ENCODE measurements at places on chromosomes 1 and 21.

GRCh38 chr1:205255941-205256780 lies 28.4 kb downstream of the TMCC2 start:
- DNase-seq = peak; percentile 85

DNA sequence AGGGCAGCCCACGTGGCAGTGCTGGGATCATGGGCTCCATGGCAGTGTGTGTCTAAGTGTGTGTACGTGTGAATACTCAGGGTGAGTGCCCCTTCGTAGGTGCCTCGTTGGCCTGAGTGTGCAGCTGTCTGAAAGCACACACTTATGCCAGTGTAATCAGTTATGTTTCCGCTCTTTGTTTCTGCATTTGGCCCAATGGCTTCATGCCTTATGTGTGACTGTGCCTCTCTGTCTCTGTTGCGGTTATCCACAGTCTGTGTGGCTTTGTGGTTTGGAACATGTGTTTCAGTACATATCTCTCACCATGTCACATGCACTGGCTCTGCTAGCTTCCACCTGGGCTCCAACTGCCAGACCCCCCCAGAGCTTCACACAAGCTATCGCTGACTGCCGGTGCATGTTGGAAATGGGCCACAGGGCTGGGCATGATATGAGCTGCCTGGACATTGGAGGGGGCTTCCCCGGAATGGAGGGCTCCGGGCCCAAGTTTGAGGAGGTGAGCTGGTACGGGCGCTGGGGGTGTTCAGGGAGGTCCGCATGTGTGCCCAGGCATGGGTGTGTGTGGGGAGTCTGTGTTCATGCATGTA lies 70.3 kb upstream of the TINAGL1 start:
- DNase-seq = no peak

DNA sequence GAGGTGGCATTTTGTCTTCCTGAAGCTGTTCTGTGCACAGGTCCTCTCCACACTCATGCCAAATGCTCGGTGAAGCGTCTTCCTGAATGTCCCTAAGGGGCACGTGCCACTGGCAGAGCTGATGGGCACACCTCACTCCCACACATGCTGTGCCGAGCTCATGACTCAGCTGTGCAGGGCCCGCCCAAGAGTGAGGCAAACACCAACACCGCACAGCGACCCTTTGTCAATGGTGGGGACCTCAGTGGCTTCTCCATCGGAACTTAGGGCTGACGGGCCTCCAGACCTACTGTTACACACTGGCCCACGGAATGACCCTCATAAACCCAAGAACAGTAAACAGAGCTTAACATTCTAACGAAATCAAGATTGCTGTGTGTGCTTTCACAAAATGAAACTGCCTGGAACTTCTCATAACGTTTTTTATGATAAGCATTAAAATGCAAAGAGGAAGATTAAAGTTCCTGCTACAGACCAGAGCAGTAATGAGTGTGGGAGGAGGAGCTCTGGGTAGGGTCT lies 89.3 kb downstream of the SIM2 start:
- no peak for DNase-seq

DNA sequence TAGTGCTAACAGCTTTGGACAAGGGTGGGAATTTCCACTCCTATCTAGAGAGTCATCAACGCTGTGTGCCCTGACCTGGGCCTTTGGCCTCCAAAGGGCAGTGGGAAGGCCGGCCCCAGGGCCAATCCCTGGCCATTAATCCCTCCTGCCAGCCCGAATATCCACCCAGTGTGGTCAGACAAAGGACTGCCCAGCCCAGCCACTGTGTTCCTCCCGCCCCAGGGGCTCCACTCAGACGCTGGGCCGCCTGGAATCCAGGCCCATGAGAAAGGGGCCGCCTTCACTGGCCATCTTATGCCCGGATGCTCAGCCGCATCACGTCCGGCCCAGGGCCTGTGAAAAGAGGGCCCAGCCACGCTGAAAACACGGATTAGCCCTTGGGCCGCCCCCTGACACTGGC lies 3.6 kb upstream of the FOXE3 start:
- no peak for DNase-seq

DNA sequence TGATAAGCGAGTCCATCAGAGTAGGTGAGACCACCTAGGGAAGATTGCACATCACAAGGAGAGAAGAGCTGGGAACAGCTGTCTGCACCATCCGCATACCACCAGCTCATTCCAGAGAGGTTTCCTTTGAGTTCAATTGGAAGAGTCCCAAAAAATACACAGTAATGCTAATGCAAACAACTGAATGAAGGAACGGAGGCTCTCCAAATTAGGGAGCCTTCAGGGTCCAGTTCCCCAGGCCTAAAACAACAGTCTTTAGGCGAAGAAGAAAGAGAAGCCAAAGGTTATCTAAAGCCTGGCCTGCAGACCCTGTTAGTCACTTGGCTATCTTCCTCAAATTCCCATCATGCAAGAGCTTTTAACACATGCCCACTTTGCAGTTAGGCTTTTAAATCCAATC lies 246.4 kb downstream of the PBX1 start:
- DNase-seq = no peak

DNA sequence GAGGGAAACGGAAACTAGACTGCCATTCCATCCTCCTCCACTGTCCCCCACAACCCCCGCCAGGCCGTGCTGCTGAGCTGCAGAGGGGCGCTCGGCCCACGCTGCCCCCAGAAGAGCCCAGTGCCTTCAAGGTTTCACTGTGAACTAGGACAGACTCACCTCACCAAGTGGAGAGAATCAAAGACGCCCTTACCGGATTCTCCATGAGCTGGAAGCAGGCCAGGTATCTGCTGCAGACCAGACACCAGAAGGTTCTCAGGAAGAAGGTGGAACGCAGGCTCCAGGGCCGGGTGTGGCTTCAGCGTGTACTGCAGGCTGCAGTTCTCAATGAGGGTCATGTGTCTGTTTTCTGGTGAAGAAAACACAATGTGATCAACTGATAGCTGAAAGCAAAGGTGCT lies 30.6 kb downstream of the NPHP4 start:
- no peak for DNase-seq

DNA sequence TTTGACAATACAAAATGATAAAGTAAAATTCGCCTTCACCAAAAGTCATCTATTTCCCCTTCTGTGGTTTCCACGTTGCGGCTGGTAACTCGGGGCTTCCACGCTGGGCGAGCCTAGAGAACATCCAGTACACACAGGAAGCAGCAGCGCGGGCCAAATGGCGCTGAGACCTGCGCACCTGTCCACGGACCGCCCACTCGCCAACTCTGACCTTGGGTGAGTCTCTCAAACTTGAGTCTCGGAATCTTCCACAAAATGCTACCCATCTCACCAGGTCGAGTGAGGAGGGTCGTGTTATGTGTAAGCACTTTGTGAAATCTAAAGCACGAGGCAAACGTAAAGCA lies 820 bp upstream of the TTF2 start:
- DNase-seq = peak; percentile 62

DNA sequence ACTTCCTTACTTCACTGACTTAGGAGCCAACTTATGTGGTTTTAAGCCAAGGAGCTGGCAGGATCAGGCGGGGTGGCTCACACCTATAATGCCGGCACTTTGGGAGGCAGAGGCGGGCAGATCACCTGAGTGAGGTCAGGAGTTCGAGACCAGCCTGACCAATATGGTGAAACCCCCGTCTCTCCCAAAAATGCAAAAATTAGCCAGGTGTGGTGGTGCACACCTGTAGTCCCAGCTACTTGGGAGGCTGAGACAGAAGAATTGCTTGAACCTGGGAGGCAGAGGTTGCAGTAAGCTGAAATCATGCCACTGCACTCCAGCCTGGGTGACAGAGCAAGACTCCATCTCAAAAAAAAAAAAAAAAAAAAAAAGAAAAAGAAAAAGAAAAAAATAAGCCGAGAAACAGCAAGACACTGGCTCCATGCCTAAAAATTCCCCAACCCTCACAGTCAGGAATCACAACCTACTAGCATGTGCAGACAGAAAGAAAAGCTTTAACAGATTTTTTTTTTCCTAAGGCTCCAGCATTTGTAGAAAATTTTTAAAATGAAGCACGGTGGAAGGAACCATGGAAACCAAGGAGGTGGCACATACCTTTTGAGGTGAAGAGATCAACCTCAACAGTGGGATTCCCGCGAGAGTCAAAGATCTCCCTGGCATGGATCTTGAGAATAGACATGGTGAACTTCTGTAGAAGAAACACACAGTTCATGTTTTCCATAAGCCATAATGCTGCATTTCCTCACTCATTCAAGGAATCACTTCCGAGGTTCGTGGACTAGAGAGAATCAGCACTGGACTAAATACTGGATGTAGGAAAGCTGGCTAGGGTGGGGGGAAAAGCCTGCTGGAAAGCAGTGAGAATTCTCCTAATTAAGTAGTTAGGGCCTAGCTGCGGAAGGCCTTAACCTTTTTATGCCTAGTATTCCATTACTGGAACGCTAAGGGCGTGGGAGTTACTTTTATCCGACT lies 4.0 kb downstream of the ENO1 start:
- DNase-seq = no peak

GRCh38 chr1:223547316-223548114 lies 118.0 kb downstream of the CAPN8 start:
- DNase-seq = no peak

DNA sequence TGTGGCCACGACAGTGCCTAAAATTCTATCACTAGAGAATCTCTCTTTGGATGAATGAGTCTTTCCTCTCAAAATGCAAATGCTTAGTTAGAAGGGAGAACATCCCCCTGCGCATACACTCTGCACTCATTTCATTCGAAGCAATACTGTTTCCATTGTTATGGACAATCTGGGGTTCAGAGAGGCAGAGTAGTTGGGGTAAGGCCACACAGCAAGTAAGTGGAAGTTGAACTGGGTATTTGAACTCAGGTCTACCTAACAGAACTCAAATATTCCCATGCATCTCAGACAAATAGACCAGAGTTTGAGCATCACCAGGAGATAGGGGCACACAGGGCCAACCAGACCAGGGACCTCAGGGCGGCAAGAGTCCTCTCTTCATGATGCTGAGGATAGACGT lies 25.5 kb downstream of the RAP1GAP start:
- DNase-seq = no peak

GRCh38 chr1:24043345-24044032 lies 63.4 kb upstream of the SRSF10 start:
- no peak for DNase-seq

DNA sequence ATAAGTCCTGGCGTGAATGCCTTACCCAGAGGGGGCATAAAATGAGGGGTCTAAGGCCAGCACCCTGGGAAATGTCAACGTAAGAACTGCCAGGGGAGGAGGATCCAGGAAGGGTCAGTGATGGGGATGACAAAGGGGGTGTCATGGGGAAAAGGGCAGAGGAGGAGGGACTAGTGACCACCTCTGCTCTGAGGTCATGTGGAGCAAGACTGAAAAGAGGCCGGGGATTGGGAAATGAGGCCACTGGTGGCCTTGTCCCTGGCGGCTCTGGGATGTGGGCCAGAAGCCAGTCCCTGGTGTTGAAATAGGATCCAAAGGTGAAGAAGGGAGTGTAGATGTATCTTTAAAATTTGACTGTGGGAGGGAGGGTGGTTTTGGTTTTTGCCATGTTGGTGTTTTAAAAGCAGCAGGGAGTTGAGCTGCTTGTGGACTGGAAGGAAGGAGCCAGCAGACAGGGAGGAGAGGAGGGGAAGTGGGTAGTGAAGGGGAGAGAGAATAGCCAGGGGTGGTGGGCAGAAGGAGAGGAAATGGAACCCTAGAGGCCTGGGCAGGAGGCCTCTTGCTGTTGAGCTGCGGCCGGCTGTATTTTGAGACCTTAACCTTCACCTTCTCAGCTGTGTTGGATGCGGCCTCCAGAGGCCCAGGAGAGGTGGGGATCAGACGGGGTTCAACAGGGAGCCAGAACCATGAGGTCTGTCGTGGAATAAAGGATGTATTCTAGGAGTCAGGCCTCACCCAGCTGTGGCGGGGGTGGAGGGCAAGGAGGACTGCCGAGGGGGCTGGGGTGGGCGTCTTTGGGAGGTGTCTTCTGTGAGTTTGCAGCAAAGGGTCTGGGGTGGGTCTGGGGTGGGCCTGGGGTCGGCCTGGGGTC lies 92.5 kb downstream of the DHRS3 start:
- DNase-seq = no peak

- DNase-seq = no peak
Observed at GRCh38 chr1:85496941-85497582, 32.1 kb upstream of the DDAH1 start.

DNA sequence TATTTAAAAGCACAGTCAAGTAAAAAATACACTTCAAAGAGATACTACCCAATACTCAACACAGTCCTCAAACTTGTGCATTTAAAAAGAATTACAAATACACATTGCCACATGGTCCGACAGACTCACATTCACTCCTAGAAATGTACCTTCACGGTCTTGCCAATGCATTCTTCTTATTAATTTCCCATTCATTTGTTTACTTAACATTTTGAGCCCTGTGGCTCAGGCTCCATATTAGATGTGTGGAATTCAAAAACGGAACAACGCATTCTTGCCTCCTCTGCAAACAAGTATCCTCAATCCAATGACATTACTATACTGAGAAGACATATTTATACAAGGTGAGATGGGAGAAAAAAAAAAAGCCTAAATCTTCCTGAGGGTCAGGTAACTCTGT lies 2.5 kb upstream of the DUSP23 start:
- DNase-seq = no peak
